SW 1271 (cell line): ENCODE measurements at places on chromosomes 4 and X.
A peak's percentile ranks its signal among the peaks of the same experiment; 100 is the strongest.

DNA sequence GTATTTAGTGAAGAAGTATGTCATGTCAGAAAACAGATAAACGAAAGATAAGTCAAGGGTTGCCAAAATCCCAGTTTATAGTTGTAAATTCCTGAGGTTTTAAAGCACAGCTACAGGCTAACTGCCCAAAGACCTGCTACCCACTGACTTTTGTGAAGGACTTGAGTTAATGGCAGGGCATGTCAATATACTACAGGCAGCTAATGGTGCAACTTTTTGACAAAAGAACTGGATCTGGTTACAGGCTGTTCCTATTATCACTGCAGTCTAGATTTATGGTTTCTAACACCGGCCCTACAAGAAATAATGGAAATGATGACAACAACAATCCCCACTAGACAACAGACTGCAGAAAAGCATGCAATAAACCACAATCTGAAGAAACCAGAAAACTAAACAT is 6.4 kb downstream of the SCML2 start:
- DNase-seq: no peak

GRCh38 chr4:156346959-156347385 is 393.3 kb upstream of the CTSO start:
- no peak for DNase-seq

DNA sequence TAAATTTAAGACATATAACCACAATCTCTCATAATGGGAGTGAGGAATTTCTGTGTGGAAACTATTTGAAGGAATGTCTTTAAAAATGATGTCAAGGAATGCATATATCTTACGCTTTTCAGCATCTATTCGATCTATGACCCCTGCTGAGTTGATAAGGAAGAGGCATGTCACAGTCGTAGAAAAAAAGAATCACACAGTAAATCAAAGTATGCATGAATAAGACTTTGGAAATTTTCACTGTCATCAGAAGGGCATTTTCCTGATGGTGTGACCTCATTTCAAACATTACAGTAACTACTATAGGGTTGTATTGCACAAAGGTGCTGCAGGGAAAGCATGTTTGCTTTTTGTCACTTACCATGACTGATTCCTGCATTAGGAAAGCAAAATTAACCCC is 41.5 kb downstream of the REELD1 start:
- DNase-seq: peak; percentile 2

DNA sequence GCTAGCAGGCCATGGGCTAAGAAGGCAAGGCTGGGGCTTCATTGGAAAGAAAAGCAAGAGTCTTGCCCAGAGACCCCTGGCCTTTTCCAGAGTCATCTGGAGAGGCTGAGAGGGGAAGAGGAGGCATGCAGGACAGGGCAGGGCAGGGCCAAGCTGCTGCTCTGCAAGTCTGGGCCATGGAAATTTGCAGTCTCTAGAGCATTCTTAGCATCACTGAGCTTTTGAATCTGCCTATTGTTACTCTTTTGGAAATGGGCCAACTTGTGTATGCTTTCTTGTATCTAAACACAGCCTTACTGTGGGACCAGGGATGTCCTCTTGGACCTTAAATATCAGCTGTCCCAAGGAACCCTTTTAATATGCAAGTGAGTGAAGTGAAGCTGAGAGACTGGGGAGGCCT is 560.5 kb downstream of the MID1IP1 start:
- DNase-seq: no peak

DNA sequence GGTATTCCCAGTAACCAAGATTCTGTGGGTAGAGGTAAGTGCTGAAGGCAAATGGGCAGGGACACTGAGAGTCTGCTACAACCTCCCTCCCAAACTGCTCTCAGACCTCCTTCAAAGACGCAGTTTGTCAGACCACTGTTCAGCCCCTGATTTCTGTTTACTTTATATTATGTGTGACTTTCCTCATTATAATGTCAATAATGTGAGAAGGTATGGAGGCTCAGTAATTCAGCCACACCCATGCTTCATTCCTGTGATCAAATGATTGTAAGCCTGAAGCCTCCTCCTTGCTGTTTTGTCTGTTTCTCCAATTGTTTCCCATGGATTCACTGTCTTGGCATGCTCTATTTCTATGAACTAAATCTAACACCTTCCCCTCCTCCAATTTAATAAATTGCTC is 75.6 kb downstream of the SYTL5 start:
- no peak for DNase-seq
